ENCODE measurements at places on chromosomes 12 and 14.
A peak's percentile ranks its signal among the peaks of the same experiment; 100 is the strongest.

DNA sequence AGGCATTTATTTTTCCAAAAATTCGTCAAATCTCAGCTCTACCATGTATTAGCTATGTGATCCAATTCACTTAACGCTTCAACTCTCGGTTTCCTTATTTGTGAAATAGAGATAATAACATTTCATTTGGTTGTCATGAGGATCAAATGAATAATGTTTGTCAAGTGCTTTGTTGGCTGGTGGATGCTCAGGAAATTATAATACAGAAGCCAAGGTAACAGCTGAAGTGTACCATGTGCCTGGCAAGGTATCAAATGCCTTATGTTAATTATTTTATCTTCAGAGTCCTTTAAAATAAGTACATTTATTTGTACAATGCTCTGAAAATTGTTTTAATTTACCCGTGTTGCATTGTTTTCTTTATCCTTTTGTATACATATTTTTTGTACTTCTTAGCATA is 6.1 kb upstream of the PRKCH start:
- DNase-seq: no peak

DNA sequence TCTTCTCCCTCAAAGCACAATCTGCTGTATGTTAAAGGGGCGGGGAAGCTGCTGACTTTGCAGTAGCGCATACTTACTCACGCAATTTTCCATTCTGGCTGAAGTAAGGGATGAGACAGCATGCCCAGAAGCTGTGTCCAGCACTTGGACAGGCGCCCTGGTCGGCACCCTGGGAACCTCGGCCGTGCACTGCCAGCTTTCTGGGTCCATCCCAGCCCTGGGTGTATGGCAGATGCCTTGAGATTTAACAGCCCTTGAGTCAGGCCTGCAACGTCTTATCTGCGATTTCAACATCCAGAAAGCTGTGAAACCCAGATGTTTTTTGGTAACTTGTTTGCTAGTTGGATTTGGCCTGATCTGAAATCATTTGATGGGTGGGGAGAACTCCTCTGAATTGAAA is 16.1 kb downstream of the EML1 start:
- DNase-seq: no peak

DNA sequence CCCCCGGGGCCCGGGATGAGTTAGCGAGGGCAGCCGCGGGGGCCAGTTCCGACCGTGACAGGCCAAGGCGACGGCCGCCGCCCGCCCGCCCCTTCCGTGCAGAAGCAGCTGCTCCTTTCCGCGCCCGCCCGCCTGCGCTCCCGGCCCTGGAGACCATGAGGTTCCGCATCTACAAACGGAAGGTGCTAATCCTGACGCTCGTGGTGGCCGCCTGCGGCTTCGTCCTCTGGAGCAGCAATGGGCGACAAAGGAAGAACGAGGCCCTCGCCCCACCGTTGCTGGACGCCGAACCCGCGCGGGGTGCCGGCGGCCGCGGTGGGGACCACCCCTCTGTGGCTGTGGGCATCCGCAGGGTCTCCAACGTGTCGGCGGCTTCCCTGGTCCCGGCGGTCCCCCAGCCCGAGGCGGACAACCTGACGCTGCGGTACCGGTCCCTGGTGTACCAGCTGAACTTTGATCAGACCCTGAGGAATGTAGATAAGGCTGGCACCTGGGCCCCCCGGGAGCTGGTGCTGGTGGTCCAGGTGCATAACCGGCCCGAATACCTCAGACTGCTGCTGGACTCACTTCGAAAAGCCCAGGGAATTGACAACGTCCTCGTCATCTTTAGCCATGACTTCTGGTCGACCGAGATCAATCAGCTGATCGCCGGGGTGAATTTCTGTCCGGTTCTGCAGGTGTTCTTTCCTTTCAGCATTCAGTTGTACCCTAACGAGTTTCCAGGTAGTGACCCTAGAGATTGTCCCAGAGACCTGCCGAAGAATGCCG is 699 bp downstream of the MGAT2 start:
- peak; percentile 34 for DNase-seq

DNA sequence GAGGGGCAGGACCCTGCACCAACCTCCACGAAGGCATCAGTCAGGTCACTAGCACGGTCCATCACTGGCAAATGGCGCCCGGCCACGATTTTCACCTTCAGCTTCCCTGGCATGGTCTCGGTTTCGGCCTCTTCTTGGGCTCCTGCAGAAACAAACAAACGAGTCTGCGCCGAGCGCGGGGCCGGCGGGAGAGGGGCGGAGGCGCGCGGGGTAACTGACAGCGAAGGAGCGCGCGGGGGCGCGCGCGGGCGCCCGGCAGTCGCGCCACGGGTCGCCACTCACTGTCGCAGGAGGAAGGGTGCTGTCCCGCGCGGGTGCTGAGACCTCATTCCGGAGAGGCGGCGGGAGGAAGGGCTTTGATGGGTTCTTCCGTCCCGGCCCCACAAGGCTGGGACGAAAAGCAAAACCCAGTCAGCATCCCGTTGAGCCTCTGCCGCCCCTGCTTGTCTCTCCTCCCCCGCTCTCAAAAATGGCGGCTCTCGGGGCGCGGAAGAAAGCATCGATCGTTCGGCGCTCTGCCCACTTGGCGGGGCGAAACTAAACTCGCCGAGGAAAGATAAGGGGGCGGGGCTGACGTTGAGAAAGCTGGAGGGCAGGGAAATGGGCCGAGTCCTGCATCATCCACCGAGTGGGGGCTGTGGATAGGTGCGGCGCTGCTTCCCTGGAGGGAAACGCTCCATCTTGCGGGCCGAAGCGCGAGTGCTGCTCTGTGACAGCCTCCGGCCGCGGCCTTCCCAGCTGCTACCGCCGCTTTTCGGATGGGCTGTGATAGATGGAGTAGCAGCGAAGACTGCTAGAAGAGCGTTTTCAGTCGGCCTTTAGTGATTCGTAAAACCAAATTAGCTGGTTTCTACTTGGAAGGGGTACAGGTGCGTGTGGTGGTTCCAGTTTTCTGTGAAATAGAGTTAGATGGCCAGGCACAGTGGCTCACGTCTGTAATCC is at the start of gene C2CD5:
Gene C2CD5, minus strand, starts transcription at position 505 of the 942 bp plus-strand sequence. Its CDS starts 392 bp downstream, at position 113.
- peak; percentile 70 for DNase-seq

DNA sequence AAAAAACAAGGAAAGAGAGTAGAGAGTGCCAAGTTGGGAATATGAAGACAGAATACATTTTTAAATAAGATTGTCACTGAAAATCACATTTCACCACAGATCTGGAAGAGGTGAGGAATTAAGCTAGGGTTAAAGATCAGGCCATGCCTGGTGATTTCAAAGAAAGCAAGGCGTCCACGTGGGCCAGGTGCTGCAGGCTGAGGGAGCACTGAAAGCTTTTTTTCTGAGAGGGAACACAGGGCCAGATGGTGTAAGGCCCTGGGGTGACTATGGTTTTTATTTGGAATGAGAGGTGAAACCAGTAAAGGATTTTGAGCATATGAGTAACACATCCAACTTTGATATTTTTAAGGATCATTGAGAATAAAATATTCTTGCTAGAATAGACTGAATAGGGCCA is 20.9 kb downstream of the SYT1 start:
- DNase-seq: no peak

- no peak for DNase-seq
Measured at GRCh38 chr12:31325524-31325875, 450 bp downstream of the SINHCAF start.

DNA sequence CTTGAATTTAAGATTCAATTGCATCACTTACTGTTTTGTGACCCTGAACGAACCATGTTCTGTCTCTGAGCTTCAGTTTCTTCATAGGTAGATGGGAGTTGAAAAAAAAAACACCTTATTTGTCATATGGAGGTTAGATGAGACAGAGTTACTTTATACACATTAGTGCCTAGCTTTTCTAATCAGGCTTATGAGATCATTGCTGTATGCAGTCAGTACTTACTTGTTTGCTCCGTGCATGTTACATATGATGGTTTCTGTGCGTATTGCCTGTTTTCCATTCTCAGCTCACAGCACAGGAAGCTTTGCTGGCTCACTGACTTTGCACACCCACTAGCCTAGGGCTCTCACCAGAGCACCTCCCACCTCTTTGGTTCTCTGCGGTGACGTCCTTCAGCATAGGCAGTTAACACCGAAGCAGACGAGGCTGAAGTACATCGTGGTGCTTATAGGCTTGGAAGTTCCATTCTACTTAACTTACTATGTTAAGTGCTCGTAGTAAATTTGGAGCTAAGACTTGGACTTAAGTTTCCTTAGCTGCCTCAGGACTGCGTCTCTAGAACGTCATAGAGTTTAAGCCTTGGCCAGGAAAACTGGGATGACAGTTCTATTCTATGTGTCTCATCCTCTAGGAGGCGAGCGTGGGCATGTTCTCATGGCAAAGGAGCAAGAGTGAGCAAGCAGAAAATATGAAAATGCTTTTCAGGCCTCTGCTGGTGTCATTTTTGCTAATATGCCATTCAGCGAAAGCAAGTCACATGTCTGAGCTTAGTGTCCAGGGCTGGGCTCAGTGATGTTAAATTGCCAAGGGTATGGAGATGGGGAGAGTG is 57.3 kb downstream of the NRXN3 start:
- no peak for DNase-seq

DNA sequence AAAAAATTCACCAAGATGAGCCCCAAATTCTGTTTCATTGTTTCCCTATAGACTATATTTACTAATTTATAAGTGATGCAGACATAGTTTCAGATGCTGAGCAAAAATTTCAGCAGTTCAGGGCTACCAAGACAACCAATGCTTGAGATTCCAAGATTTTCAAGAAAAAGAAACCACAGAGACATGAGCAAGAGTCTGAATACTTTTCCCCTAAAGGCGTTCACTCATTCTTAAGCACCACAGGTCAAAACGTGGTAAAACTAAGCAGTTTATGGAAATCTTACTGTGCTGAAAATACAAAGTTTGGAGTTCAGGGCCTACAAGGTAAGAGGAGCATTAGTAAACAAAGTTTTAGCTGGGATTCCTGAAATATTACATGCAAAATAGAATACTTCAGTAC is 221.2 kb downstream of the KCNH5 start:
- DNase-seq: no peak

GRCh38 chr14:69873877-69874780 is 5.1 kb upstream of the SMOC1 start:
- no peak for DNase-seq

DNA sequence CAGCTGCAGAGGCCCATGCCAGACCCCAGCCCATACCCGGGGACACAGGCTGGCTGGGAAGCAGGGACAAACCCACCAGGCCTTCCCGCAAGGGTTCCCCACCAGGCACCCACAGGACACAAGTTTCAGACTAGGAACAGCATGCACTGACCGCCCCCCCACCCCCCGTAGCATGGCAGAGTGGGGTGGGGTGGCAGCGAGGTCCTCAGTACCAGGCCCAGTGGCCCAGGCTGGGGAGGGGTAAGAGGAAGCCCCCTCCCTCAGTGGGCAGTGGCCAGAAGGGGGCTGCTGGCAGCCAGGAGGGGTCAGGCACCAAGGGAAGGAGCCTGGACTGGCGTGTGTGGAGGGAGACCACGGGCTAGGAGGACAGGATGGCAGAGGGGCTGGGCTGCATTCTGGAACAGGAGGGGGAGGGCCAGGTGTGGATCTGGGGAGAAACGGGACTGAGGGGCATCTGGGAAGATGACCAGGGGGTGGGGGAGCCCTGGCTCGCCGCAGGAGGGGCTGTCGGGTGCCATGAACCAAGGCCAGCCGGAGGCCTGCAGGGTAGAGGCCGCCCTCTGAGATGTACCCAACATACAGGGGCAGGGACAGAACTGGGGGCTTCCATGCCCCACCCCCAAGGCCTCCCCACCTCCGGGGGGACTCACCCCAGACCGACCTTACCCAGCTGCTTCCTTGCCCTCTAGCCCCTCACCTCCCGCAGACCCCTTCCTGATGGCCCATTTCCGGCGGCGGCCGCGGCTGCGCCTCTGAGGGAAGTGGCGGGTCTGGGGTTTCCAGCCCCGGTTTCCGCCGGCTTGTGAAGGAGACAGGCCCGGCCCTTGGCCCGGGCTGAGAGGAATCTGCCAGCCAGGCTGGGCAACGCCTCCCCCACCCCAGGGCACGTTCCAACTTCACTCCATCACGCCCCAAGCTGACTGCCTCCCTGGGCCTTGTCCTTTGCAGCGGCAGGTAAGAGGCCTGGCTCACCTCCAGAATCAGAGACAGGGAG is 5.6 kb upstream of the JAG2 start:
- DNase-seq: no peak

DNA sequence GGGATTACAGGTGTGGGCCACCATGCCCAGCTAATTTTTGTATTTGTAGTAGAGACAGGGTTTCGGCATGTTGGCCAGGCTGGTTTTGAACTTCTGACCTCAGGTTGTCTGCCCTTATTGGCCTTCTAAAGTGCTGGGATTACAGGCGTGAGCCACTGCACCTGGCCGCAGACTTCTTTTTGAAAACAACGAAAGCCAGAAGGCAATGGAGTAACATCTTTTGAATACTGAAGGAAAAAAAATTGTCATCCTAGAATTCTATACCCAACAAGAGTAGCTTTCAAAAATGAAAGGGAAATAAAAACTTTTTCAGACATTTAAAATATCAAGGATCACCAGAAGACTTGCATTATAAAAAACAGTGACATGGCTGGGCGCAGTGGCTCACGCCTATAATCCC is 38.7 kb upstream of the CTDSP2 start:
- DNase-seq: no peak

DNA sequence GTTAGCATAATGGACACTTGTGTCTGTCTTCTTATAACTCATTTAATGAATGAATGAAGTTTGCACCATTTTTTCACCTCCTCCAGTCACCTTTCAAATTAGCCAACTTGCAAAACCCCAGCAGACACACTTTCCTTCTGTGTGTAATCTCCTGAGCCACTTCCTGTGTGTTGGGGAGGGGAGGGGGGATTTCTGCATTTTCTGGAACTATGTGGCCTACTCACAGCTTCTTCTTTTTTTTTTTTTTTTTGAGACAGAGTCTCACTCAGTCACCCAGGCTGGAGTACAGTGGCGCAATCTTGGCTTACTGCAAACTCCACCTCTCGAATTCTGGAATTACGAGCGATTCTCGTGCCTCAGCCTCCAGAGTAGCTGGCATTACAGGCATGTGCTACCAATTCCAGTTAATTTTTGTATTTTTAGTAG is 4.1 kb upstream of the SERPINA1 start:
- DNase-seq: peak; percentile 84

GRCh38 chr12:123089631-123090353 is 61.1 kb downstream of the PITPNM2 start:
- DNase-seq: no peak

DNA sequence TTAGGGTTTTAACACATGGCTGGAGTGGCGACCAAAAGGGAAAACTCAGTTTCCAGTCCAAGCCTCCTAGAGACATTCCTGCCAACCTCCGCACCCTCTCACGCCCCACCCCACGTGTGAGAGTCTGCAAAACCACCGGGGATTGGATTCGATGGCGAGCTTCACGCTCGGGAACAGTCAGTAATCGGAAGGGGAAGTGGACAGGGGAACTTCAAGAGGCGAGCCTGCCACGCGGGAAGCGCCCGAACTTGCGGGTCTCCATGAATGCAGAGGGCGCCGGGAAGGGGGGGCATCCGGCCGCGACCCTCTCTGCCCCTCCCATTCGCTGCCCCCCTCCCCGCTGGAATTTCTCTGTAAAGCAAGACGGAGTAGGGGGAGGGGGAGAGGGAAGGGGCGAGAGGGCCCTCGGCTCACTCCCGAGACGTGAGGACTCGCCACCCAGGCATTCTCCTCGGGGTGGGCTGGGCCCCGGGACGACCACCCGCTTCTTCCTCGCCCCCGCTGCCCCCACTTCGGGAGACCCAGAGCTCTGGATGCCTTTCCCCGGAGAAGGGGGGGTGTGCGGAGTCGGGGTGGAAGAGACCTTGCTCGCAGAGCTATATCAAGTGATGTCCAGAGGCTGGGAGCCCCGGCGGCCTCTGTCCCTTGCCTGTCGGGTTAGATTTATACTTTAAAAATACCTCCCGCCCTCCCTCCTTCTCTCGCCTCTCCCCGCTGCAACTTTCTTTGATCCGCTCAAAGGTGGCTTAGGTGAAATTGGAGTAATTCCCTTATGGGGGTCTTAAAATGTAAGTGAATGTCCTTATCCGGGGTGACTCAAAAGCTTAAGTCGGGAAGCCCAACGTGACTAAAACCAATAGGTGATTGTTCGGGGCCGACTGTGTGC is 2.5 kb upstream of the CCND2 start:
- DNase-seq: peak; percentile 63

All from GF-D8 (cell line).